Stimulated activated CD8-positive, alpha-beta memory T cell treated with anti-CD3 and anti-CD28 coated beads, Interleukin-15, amount 100 ng/mL, for 48 hours (primary cell): ENCODE measurements at places on chromosomes 4 and X.

DNA sequence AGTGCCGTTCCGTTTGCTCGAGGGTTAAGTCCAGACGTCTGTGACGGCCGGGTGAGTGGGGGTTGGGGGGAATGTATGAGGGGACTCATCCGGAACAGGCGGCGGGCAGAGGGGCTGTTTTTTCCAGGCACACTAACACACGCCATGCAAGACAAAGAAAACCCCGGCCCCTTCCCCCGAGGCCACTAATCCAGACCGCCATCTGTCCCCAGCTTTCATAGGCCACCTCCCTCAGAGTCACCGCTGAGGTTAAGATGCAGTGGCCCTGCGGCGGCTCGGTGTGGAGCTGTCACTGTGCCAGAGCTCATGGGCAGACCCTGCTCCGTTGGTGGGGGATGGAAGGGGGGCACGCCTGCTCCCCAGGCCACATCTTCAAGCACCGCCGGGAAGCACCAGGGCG is 34.1 kb downstream of the SORCS2 start:
- no peak for DNase-seq

DNA sequence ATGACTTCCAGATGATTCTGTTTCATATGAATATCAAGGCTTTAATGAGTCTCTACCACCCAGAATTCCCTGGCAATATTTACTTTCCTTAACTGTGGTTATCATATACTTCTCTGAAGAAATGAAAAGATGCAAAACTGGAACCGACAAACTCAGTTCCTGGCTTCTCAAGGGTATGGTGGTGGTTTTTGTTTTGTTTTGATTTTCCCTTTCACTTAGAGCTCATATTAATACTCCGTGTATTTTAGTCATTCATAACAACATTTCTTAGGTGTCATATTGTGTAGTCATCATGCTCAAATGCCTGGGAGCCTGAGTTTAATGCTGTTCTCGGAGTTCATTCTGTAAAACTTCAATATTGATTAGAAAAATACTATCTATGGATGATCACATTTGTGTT is 665 bp downstream of the TRPC5OS start:
- no peak for DNase-seq

GRCh38 chrX:23435108-23435507 is 100.5 kb downstream of the PTCHD1 start:
- no peak for DNase-seq

DNA sequence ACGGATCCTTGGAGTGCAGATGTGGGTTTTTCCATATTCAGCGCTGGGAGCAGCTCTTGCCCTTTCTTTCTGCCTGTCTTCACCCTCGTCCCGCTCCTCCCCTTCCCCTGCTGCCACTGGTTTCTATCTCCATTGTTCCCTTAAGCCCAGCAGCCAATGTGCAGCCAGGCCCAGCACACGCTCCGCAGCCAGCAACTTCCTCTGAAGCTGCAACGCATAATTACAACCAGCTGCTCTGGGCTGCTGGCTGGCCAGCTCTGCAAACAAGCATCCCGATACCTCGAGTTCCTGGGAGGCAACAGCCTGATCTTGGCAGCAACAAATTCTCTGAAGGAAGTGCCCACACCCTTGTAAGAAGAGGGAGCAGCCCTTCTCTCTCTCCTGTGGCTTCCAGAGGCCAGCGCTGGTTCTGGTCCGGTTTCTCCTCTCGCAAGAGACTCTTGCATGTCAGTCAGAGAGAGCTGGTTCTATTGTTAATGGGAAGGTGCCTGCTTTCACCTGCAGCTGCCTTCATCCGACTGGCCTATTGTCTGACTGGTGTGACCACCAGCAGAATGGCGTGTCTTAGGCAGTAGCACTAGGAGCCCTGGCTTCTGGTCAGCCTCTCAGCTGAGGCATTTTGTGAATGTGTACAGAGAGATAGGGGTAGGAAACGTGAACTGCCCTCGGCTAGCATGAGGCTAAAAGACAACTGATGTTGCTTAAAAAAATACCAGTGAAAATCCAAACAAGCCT is 83.8 kb upstream of the MAML3 start:
- no peak for DNase-seq
